Hepatocyte (in vitro differentiated cells): ENCODE measurements at places on chromosomes 3 and 15.
A peak's percentile ranks its signal among the peaks of the same experiment; 100 is the strongest.

GRCh38 chr15:62802612-62803011 lies 239.9 kb upstream of the TPM1 start:
- no peaks in the 10 kb centered on the region for H3K36me3 ChIP-seq

- no peak overlapping the region for H3K27ac ChIP-seq
- no peaks in the 10 kb centered on the region for H3K4me1 ChIP-seq
- no peak overlapping the region for H3K4me3 ChIP-seq
- DNase-seq: no peak
Observed at GRCh38 chr15:45549541-45550220, 27.1 kb upstream of the SLC30A4 start.

- no peak for DNase-seq
- no peaks in the 10 kb centered on the region for H3K36me3 ChIP-seq
- no peak overlapping the region for H3K4me3 ChIP-seq
- H3K27me3 ChIP-seq: no peaks in the 10 kb centered on the region
- no peak overlapping the region for H3K27ac ChIP-seq
Observed at GRCh38 chr3:31848911-31849310, 132.2 kb downstream of the OSBPL10 start.

GRCh38 chr3:71580636-71581456 lies 2.7 kb downstream of the FOXP1 start:
- H3K4me3 ChIP-seq: peak overlapping the region; percentile 86
- no peaks in the 10 kb centered on the region for H3K36me3 ChIP-seq

- no peaks in the 10 kb centered on the region for H3K27me3 ChIP-seq
- no peak overlapping the region for H3K27ac ChIP-seq
- no peak for DNase-seq
- H3K4me3 ChIP-seq: no peak overlapping the region
Observed at GRCh38 chr3:76679541-76679940, 360.4 kb upstream of the ROBO2 start.

- H3K4me3 ChIP-seq: no peak overlapping the region
- H3K36me3 ChIP-seq: no peaks in the 10 kb centered on the region
- no peaks in the 10 kb centered on the region for H3K27me3 ChIP-seq
- H3K4me1 ChIP-seq: no peaks in the 10 kb centered on the region
- DNase-seq: no peak
- no peak overlapping the region for H3K27ac ChIP-seq
Observed at GRCh38 chr3:182323898-182324297, 469.4 kb upstream of the ATP11B start.

GRCh38 chr15:101044625-101045235 lies 125.6 kb downstream of the LRRK1 start:
- peak overlapping the region; percentile 71 for H3K27ac ChIP-seq
- DNase-seq: no peak
- no peaks in the 10 kb centered on the region for H3K36me3 ChIP-seq
- H3K4me3 ChIP-seq: no peak overlapping the region
- no peaks in the 10 kb centered on the region for H3K27me3 ChIP-seq

DNA sequence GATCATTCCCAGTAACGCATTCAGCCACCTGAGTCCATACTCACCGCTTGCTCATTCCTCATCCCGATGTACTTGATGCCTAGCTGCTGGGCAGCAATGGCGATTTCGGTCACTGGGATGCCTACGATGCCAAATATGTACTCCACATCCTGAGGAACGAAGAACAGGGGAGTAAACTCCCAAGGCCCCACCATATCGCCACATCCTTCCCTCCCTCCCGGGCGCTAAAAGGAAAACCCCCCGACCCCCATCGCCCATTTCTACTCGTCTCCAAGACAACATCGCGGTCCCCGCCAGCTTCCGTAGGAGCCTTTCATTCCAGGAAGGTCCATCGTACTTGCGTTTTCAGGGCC lies 347 bp downstream of the HACL1 start:
- H3K4me3 ChIP-seq: peak overlapping the region; percentile 52
- peak overlapping the region; percentile 74 for H3K27ac ChIP-seq
- H3K27me3 ChIP-seq: no peaks in the 10 kb centered on the region
- no peaks in the 10 kb centered on the region for H3K36me3 ChIP-seq
- peaks cover 7% of the 10 kb centered on the region for H3K4me1 ChIP-seq

- H3K4me1 ChIP-seq: no peaks in the 10 kb centered on the region
- no peak overlapping the region for H3K27ac ChIP-seq
- H3K4me3 ChIP-seq: no peak overlapping the region
- H3K27me3 ChIP-seq: no peaks in the 10 kb centered on the region
Observed at GRCh38 chr3:62169906-62170660, 203.3 kb downstream of the FEZF2 start.
